ENCODE measurements at places on chromosomes 5 and 9.

DNA sequence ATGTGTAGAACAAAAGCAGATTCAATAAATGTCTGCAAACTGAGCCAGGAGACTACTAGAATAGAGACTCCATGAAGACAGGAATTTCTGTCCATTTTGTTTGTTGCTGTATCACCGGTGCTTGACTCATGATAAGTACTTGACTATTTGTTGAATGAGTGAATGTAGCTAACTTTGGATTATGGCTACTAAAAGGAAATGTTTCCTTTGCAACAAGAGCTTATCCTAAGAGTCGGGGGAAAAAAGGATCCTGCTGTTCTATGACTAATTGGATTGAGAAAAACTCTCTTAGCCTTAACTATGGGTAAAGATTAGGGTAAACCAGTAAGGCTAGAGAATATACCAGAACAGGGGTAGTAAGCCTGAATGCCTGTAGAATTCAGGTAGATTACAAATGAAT lies 3.5 kb downstream of the PAIP1 start:
- DNase-seq, result no peak

DNA sequence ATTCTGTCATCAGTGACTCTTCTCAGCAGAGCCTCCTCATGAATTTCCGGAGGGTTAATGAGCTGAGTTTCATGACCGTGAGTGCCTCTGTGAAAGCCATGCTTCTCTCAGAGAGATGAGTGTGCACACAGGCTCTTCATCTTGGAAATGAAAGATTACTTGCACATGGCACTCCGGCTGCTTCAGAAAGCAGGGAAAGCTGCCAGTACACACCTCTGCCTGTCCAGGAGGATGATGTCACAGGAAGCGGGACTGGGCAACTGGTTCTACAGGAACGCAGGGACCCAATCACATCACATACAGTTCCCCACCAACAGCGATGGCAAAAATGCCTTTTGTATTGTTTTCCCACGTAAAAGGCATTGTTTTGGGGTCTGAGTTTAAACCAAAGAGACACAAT lies 286.0 kb upstream of the DAP start:
- no peak for DNase-seq

DNA sequence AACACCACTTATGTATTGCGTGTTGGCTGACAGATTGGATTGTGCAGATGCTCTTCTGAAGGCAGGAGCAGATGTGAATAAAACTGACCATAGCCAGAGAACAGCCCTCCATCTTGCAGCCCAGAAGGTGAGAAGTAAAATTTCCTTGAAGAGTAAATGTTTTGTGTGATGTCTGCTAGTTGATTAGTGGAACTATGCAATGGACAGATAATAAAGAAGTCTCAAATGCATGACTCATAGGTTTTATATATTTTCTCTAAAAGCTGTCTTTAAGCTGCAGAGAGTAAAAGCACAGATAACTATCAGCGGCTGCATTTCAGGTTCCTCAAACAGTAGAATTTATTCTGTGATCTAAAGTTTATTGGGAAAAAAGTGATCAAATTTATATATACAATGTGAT lies 27.4 kb downstream of the INVS start:
- DNase-seq, result no peak

DNA sequence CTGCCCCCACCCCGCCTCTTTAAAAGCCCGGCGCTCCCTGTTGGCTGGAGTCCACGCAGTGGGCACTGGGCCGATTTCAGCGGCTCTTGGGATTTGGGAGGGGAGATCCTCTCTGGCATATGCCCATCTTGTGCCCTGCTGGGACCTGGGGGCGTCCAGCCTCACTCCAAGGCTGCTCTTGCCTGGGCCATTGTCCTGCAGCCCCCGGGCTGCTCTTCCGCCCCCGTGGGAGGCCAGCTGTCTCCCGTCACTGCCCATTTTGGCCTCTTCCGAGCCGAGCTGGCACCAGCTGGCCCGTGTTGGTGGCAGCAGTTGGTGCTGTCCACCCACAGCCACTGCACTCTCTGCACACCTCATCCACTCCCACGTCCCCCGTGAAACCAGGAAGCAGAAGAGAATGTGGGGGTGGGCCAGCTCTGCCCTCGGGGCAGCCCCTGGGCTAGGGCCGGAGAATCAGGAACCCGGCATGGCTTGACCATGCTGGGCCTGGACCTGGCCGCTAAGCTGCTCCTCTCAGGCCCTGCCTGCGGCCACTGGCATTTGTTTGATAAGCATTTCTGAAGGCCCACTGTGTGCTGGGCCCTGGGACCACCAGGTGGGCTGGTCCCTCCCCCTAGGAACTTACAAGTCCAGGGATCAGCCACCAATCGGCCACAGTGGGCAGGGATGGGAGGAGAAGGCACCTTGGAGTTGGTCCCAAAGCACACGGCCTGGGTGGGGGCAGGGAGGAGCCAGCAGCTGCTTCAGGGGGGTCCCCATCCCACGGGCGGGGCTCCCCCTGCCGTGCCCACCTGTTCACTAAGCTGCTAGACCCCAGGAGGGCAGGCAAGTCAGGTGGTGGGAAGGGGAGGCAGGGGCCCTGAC lies 2.2 kb downstream of the C8G start:
- DNase-seq, result no peak

Measured in skeletal muscle cell (primary cell).